ENCODE measurements at places on chromosomes 7 and 10.
A peak's percentile ranks its signal among the peaks of the same experiment; 100 is the strongest.

- DNase-seq: peak; percentile 68
These were observed 2.0 kb downstream of the SRGN start for GRCh38 chr10:69089638-69090599.

DNA sequence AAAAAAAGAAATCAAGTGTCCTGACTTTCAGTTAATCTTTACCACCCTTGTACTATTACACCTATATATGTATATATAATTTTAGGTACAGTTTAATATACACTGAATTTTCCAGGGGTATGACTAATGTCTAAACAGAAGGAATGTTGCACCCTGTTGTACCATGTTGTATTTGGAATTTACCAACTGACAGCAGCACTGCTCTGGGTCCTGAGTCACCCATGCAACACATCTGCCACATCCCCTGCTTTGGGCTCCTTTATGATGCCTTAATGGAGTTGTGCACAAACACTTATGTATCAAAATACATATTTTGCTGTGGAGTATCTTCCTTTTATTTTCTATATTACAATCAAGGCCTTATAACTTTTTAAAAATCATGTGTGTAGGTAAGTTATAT is 21.2 kb downstream of the YAE1 start:
- DNase-seq: no peak

GRCh38 chr10:28754930-28755718 is 77.8 kb downstream of the BAMBI start:
- no peak for DNase-seq

DNA sequence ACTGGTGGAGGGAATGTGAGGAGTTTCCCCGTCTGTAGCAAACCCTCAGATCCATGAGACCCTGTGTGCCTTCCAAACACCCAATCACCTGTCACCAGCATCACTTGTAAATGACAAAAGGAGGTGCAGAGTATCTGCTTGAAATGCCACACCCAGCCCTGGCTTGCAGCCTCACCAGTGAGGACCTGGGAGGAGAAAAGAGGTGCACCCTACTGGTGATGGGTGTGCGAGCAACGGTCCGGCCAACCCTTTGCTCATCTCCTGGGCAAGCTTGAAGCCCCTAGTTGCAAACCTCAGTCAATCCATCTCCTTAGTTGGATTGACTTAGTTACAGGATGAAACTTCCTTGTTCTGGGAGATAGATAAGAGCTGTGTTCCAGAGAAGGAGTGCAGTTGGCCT is 62.4 kb upstream of the WAPL start:
- no peak for DNase-seq

All from stimulated activated CD8-positive, alpha-beta memory T cell treated with anti-CD3 and anti-CD28 coated beads, Interleukin-15, amount 100 ng/mL, for 48 hours (primary cell).